ENCODE measurements at places on chromosomes 1 and 21. TPM values are rescaled to one million over a fixed set of nuclear protein-coding genes. Genes with fewer than 3 reads are reported as not detected.

The RNU5D-1 gene
- not detected for total RNA-seq

The SLAMF9 gene
- 0.40 TPM for total RNA-seq

The LDLRAP1 gene
- total RNA-seq = 10.4 TPM

The FCRL3 gene
- not detected for total RNA-seq

The PPM1J gene
- total RNA-seq = 1.4 TPM

Data from A549 treated with RU486 at 1 μM for 4 hours (cell line).